ENCODE measurements at places on chromosomes 11 and 22.
A peak's percentile ranks its signal among the peaks of the same experiment; 100 is the strongest.

DNA sequence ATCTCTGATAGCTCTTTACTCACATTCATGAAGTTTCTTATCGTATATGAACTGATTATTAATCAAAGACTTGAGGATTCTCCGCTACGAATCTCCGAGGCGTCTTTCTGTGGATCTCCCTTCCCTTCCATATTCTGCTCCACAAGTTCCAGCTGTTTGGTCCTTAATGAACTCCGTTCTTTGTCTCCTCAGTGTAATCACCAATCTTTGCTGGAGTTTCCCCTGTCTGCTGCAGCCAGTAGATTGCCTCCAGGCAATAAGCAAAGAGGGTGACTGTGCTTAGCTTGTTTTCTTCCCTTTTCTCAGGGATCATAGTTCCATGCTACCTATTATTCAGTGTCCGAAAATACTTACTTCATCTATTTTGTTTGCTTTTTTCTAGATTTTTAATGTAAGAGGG lies 169.6 kb upstream of the FOLH1 start:
- DNase-seq, result no peak

DNA sequence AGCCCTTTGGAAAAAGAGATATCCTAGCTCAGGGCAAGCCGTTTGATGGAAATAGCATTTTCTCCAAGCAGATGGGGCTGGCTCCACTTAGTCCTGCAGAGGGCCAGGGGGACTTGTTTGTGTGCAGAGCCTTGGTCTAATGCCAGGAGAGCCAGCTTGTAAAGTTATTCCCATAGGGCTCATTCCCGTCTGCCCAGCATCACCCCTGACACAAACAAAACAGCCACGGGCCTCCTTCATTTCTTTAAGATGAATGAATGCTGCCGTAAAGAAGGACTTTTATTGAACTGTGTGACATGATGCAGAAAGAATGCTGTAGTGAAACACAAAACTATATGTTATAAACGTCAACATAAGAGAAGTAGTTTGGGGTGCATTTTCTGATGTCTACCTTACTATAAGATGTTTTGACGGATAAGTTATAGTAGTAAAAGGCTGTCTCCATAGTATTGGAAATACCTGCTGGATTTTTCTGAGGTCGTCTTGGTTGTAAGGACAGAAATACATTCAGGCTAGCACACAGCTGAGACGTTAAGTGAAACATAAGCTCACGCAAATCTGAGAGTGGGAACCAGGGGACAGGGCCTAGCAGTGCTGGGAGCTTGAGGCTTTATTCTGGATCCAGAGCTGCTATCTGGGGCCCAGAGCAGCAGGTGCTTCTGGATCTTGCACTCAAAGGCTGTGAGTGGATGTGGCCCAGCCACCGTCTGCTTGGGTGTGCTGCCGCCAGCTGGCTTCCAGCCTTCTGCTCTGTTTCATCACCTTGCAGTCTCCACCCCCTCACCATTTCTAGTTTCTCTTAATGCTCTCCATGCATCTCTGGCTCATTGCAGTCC lies 53.3 kb downstream of the NCAM1 start:
- DNase-seq, result no peak

DNA sequence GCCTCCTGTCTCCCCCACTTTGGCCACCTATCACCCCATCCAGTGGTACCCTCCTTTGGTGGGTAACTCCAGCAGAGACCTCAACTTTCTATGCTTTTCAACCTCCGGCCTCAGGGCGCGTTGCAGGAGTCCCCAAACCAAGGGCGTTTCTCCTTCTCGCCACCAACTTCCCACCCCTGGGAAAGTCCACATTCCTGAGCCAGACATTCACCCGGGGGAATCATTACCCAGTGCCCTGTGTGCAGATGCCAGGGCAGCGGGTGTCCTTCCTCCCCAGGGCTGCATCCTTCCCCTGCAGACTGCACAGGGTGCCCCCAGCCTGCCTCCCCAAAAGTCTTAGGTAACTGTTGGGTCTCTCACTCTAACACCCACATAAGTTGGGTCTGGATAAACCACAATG lies 26.4 kb downstream of the MYEOV start:
- DNase-seq, result no peak

GRCh38 chr11:86704710-86705109 lies 32.3 kb upstream of the ME3 start:
- no peak for DNase-seq

GRCh38 chr11:26271666-26272065 lies 60.3 kb upstream of the ANO3 start:
- no peak for DNase-seq

- peak; percentile 79 for DNase-seq
These were observed 3.9 kb upstream of the NAP1L4 start for GRCh38 chr11:2995893-2996554.
